Epithelial cell of proximal tubule (primary cell): ENCODE measurements at places on chromosomes 6 and 20.
A peak's percentile ranks its signal among the peaks of the same experiment; 100 is the strongest.

DNA sequence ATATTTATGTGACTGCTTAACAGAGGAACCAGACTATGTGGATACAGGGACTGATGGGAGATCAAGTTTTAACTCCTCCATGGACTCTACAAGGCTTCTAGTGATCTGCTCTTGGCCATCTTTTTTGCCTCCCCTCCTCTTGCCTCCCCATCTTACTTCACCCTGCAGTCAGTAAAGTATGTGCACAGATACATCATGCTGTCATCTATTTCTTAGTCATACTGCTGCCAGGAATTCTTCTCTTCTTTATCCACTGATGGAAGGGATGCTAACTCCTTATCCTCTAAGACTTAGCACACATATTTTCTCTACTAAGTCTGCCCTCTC lies 27.6 kb upstream of the FAM83C start:
- DNase-seq: no peak

- DNase-seq: peak; percentile 12
Observed at GRCh38 chr6:113414511-113414910, 442.6 kb upstream of the MARCKS start.

GRCh38 chr6:125746731-125747588 lies 2.5 kb upstream of the HEY2 start:
- DNase-seq: peak; percentile 52

DNA sequence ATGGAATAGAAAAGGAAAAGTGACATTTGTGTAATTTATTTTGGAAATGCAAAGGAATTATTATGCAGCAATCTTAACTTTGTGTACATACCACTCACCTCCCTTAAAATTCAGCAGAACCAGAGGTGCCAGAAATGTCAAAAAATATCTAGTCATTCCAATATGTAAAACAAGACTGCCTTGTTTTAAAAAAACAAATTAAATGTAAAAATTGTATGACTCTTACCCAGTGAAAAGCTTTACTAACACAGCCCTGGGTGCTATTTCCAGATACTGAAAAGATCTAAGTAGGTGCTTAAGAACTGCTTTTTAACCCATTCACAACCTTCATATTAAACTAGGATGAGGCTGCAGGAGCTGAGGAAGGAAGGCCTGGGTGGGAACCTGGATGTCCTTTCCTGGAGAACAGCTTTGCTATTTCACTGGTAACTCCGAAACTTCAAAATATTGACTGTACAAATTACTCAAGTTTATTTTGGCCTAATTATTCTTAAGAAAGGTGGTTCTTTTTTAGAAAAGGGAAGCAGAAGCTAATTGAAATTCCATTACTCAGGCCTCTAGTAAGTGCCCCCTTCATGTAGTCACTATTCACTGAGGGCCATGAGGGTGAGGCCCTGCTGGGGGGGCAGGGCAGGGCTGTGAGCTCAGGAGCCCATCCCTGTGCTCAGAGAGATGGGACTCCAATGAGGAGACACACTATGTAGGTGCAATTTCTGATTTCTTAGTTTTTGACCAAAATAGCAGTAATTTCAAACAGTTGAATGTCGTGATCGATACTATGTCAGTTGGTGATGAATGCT lies 139.6 kb downstream of the MAP3K4 start:
- no peak for DNase-seq

GRCh38 chr6:10463491-10464481 lies 48.9 kb upstream of the TFAP2A start:
- no peak for DNase-seq

DNA sequence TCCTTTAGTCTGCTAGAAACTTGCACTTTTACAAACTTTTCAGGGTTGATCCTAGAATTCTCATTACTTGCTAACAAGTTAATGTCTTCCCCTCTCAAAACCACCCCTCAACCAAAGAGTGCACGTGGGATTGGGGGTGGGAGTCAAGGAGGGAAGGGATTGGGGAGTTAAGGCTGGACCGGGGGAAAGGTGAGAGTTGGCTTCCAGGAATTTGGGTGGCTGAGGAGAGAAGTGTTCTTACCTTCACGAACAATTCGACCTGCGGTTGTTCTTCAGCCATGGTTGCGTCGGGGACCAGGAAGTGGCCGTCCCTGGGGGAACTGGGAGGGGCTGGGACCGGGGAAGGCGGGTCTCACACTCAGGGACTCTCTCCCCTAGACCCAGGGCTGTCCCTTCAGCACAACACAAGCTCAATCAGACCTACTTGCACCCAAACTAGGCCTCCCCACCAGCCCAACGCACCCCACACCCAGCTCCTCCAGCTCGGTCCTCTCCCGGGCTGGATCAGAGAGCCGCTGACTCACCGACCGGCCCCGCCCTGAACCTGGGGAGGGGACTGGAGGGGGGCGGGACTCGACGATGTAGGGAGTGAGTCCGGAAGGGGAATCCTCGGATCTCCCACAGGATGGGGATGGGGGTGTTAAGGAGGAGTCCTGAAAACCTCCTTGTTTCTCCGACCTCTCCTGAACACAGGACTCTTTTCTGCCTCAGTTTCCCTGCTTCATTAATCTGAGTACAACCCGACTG lies at the start of gene CLIC1:
Gene CLIC1, minus strand, starts transcription at position 510 of the 747 bp plus-strand sequence. Its CDS starts 230 bp downstream, at position 280.
- DNase-seq: no peak

- DNase-seq: no peak
Observed at GRCh38 chr6:108118359-108118724, 43.8 kb upstream of the OSTM1 start.

- DNase-seq: no peak
Observed at GRCh38 chr6:31441365-31442267, 38.2 kb downstream of the MICA start.
